Tibial nerve (tissue), 4 donors: ENCODE measurements at places on chromosomes 13 and 19.

- peaks cover 7% of the 10 kb centered on the region for H3K4me1 ChIP-seq
- no peak for DNase-seq
- peaks cover 6% of the 10 kb centered on the region for H3K36me3 ChIP-seq
Measured at GRCh38 chr13:79528356-79528755, 47.4 kb downstream of the NDFIP2 start.

GRCh38 chr13:67343777-67344176 is 113.6 kb upstream of the PCDH9 start:
- DNase-seq, result no peak
- H3K27ac ChIP-seq, result no peak overlapping the region
- H3K36me3 ChIP-seq, result no peaks in the 10 kb centered on the region
- no peak overlapping the region for H3K4me3 ChIP-seq

- H3K36me3 ChIP-seq, result no peaks in the 10 kb centered on the region
- no peaks in the 10 kb centered on the region for H3K27me3 ChIP-seq
- DNase-seq, result no peak
- H3K4me1 ChIP-seq, result peaks cover 12% of the 10 kb centered on the region
Measured at GRCh38 chr19:2013683-2013961, 1.9 kb downstream of the BTBD2 start.

GRCh38 chr19:18020212-18021085 is 12.5 kb downstream of the ARRDC2 start:
- H3K27me3 ChIP-seq, result no peaks in the 10 kb centered on the region
- H3K4me3 ChIP-seq, result no peak overlapping the region
- DNase-seq, result peak; percentile 83

DNA sequence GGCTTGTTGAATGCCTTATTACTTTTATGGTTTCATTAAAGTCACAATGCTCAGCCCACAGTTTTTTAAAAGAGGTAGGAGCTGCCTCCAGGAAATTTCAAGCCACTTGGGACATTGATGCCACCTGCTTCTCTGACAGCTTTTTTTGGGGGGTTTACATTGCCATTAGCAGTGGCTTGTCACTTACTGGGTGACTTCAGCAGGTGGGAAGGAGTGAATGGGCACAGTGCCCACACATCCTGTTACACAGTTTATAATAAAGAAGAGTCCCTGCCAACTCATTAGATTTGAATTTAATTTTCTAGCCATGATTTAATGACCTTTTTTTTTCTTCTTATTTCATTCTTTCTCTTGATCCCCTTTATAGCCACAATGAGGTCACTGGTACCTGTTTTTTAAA is 61.0 kb downstream of the NHLRC3 start:
- no peak for DNase-seq
- H3K27me3 ChIP-seq, result no peaks in the 10 kb centered on the region
- no peak overlapping the region for H3K27ac ChIP-seq
- H3K36me3 ChIP-seq, result no peaks in the 10 kb centered on the region

DNA sequence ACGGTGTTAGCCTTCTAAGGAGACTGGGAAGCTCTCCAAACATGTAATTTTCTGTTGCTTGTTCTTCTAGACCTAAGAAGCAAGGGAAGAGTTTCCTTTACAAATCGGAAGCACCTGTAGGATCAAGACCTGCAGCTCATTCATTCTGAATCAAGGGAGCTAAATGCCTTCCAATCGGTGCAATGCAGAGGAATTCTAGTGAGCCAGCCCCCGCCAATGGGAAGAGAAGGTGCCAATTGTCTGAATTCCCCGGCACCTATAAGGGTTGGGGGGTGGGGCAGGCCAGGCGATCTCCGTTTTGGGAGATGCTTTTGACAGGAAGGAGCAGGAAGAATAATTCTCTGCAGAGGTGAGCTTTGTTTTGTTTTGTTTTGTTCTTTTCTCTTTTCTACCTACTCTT is 7.1 kb upstream of the NLRP13 start:
- no peak for DNase-seq
- H3K4me3 ChIP-seq, result no peak overlapping the region
- H3K27me3 ChIP-seq, result no peaks in the 10 kb centered on the region
- H3K36me3 ChIP-seq, result no peaks in the 10 kb centered on the region
- no peak overlapping the region for H3K27ac ChIP-seq

- no peaks in the 10 kb centered on the region for H3K27me3 ChIP-seq
- no peaks in the 10 kb centered on the region for H3K36me3 ChIP-seq
- H3K4me3 ChIP-seq, result no peak overlapping the region
- H3K4me1 ChIP-seq, result peaks cover 7% of the 10 kb centered on the region
Measured at GRCh38 chr13:43698758-43699157, 88.0 kb downstream of the ENOX1 start.

- H3K4me1 ChIP-seq, result peaks cover 19% of the 10 kb centered on the region
- DNase-seq, result peak; percentile 61
- no peaks in the 10 kb centered on the region for H3K27me3 ChIP-seq
Measured at GRCh38 chr19:34734537-34735103, 577 bp downstream of the ZNF181 start.

DNA sequence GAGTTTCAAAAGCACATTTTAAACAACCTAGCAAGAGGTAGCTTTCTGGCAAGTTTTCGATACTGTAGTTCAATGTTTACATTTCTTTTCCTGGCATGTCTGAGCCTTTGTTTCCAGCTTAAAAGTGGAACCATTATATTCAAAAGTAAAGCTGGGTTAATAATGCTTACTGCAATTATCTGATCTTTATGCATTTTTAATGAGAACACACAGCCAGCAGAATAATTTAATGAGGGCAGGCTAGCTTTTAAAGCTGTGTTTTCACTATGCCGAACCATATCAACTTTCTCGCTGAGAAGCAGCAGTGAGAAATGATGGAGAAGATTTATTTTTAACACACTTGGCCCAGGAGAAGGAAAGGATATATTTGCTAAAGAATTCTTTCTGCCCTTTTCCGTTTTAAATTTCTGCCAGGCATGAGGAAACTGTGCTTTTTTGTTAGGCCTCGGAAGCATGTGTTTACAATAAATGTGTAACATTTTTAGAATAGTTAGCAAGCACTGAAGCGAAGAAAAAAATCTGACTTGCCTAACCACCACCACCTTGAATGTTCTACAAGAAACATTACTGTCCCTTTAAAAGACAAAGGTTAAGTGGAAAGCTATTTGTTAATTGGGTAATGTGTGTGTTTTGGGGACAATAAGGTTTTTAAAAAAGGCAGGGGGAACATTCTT is 1.0 kb downstream of the MBNL2 start:
- no peak for DNase-seq
- no peaks in the 10 kb centered on the region for H3K27me3 ChIP-seq
- H3K36me3 ChIP-seq, result no peaks in the 10 kb centered on the region
- H3K4me1 ChIP-seq, result peaks cover 35% of the 10 kb centered on the region

GRCh38 chr19:30253581-30253996 is 118.6 kb upstream of the ZNF536 start:
- H3K4me1 ChIP-seq, result no peaks in the 10 kb centered on the region
- DNase-seq, result no peak
- H3K36me3 ChIP-seq, result no peaks in the 10 kb centered on the region
- H3K27me3 ChIP-seq, result no peaks in the 10 kb centered on the region
- H3K4me3 ChIP-seq, result no peak overlapping the region

DNA sequence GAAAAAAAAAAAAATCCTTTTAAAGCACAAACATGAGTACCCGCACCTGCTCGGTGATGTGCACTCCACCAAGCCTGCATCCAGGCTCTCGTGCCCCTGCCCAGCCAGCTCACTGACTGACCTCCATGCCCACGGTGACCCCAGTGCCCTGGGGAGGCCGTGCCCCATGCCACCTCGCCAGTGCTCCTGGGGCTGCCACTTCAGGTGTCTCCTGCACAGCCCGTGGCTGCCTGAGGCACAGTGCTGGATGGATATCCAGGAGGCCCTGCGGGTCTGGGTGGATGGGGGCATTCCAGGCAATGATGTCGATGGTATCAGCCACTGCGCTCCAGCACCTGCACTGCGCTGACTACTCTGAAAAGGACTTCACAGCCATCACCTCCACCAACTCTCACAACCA is 9.0 kb downstream of the PPP6R1 start:
- no peak overlapping the region for H3K27ac ChIP-seq
- H3K27me3 ChIP-seq, result no peaks in the 10 kb centered on the region
- H3K4me1 ChIP-seq, result peaks cover 31% of the 10 kb centered on the region
- DNase-seq, result no peak
- H3K36me3 ChIP-seq, result no peaks in the 10 kb centered on the region

DNA sequence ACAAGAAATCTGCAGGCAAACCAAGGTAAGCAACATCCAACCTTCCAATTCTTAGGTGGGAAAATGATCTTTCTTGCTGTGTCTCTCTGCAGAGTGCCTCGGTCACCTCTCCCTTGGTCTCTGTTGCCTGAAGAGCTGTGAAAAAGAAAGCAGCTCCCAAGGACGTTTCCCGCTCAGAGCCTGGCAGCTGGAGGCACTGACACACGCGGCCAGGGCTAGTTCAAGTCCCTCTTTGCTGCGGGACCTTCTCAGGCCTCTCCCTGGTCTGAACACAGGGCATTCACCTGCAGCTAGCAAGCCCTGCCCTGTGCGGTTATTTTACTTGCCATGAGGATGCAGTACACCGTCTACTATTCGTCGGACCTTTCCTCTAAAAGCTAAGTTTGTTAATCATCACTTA is 3.8 kb downstream of the MED26 start:
- H3K27ac ChIP-seq, result no peak overlapping the region
- no peaks in the 10 kb centered on the region for H3K27me3 ChIP-seq
- no peak overlapping the region for H3K4me3 ChIP-seq
- no peak for DNase-seq

- no peak for DNase-seq
Measured at GRCh38 chr19:57708641-57709361, at the start of gene ZNF154. ZNF154 (minus strand) TSS chr19:57709204; CDS start chr19:57708971, 233 bp downstream.

DNA sequence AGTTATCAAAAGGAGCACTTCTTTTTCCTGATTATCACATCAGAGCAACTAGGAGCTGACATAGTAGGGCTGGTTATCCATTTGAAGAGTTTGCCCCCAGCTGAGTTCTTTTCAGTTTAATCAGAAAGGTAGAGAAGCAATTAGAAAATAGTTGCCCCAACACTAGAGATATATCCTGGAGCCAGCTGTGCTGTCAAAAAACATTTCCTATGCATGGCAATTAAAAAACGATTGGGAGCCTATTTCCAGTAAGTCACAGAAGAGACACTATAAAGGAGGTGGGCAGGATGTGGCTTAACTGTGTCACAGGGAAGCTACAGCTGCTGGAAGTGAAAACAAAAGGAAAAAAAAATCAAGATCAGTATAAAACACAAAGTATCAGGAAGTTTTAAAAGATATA is 155.7 kb upstream of the SLITRK1 start:
- no peak overlapping the region for H3K4me3 ChIP-seq
- H3K27ac ChIP-seq, result no peak overlapping the region
- H3K4me1 ChIP-seq, result no peaks in the 10 kb centered on the region
- no peak for DNase-seq

- H3K27ac ChIP-seq, result no peak overlapping the region
- no peak for DNase-seq
- H3K27me3 ChIP-seq, result no peaks in the 10 kb centered on the region
- no peaks in the 10 kb centered on the region for H3K36me3 ChIP-seq
- H3K4me3 ChIP-seq, result no peak overlapping the region
Measured at GRCh38 chr13:37375071-37375470, 223.5 kb downstream of the POSTN start.

DNA sequence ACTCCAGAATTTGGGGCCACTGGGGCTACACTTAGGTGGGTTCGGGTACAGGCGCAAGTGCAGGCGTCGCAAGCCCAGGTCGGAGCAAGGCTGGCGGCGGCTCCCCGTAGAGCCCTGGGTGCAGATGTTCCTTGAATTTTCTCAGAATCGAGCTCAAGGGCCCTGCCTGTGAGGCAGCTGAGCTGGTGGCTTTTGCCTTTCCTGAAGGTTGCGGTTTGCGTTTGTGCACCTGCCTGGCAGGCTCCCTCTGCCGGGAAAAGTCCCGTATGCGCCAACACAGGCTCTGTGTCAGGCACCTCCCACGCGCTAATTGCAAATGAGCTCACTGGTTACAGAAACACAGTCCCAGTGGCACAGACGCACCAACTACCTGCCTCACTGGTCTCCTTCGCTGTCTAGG is 5.9 kb downstream of the DOHH start:
- H3K27ac ChIP-seq, result no peak overlapping the region
- H3K4me3 ChIP-seq, result no peak overlapping the region
- no peaks in the 10 kb centered on the region for H3K27me3 ChIP-seq
- DNase-seq, result no peak
- peaks cover 11% of the 10 kb centered on the region for H3K4me1 ChIP-seq

DNA sequence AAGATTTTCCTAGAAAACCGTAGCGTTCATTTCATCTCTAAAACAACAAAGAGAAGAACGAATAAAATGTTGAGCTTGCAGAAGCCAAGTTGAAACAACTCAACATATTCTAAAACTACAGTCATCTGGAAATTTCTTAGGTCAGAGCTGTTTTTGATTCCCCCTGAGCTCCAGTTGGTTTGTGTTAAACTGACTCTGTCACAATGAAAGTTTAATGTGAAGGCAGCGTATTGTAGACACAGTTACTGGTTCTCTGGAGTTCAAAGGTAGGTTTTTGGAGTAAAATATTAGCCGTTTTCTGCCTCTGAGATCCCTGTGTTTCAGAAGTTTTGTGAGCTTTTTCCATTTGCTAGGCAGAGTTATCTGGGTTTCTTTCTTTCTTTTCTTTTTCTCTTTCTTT is 2.2 kb downstream of the ARHGEF7 start:
- H3K36me3 ChIP-seq, result no peaks in the 10 kb centered on the region
- H3K27me3 ChIP-seq, result peaks cover 27% of the 10 kb centered on the region
- H3K4me1 ChIP-seq, result peaks cover 68% of the 10 kb centered on the region
- DNase-seq, result no peak
- no peak overlapping the region for H3K4me3 ChIP-seq
- H3K27ac ChIP-seq, result peak overlapping the region; percentile 79
